HepG2 (cell line): ENCODE measurements at places on chromosomes 5 and 9. TPM values are rescaled to one million over a fixed set of nuclear protein-coding genes. Genes with fewer than 3 reads are reported as not detected.

CARTPT gene
- not detected in 2 replicates for total RNA-seq

- H3K27me3 ChIP-seq = no peaks in the 10 kb centered on the region
- no peak overlapping the region for H3K27ac ChIP-seq
- no peaks in the 10 kb centered on the region for H3K36me3 ChIP-seq
- no peak overlapping the region for H3K4me3 ChIP-seq
Measured at GRCh38 chr9:94872083-94872833, 145.8 kb downstream of the AOPEP start.

DNA sequence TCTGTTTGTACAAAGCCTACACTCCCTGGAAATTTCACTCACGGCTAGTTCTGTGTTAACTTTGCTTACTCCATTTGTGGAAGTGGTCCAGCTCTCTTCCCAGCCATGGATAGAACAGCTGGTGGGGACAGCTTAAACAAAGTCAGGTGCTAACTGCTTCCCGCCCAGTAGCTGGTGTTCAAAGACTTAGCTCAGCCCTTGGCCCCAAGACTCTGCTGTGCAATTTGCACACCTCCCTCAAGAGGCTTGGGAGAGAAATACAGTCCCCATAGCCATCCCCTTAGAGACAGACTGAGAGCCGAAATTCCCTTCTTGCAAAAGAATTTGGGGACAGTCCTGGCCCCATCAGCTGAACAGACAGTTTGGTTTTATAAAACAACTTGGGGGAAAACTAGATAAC lies 73.8 kb upstream of the RAI14 start:
- no peak overlapping the region for H3K27ac ChIP-seq
- H3K4me1 ChIP-seq = peaks cover 39% of the 10 kb centered on the region
- H3K27me3 ChIP-seq = no peaks in the 10 kb centered on the region
- no peak overlapping the region for H3K4me3 ChIP-seq

DNA sequence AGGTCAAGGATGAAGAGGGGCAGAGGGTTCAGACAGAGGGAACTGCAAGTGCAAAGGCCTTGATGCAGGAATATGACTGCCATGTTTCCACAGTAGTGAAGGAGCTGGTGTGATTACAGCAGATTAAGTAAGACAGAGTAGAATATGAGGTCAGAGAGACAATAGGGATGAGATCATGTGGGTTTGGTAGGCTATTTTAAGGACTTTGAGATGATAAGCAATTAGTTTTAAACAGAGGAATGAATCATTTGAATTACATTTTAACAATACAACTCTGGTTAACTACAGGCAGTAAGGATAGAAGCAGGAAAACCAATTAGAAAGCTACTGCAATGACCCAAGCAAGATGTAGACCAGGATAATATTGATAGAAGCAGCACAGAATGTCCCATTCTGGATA lies 7.7 kb downstream of the CENPK start:
- no peaks in the 10 kb centered on the region for H3K27me3 ChIP-seq
- no peak overlapping the region for H3K4me3 ChIP-seq
- H3K27ac ChIP-seq = no peak overlapping the region
- H3K4me1 ChIP-seq = peaks cover 22% of the 10 kb centered on the region
- no peak for DNase-seq
- H3K36me3 ChIP-seq = peaks cover 2% of the 10 kb centered on the region; the same call in 1 of the 2 replicates

GABRA6 gene
- not detected in 2 replicates for total RNA-seq

GRCh38 chr9:86716326-86716922 lies 230.9 kb downstream of the GAS1 start:
- no peaks in the 10 kb centered on the region; the same call in 2 of the 3 replicates for H3K27me3 ChIP-seq
- no peaks in the 10 kb centered on the region for H3K36me3 ChIP-seq
- H3K4me1 ChIP-seq = no peaks in the 10 kb centered on the region
- no peak overlapping the region for H3K27ac ChIP-seq
- no peak for DNase-seq

AKNA gene
- total RNA-seq = 2.5 and 3.1 TPM in 2 replicates

NR6A1 gene
- 31.5 and 50.9 TPM in 2 replicates for total RNA-seq

SLC6A3 gene
- not detected in 2 replicates for total RNA-seq

DNA sequence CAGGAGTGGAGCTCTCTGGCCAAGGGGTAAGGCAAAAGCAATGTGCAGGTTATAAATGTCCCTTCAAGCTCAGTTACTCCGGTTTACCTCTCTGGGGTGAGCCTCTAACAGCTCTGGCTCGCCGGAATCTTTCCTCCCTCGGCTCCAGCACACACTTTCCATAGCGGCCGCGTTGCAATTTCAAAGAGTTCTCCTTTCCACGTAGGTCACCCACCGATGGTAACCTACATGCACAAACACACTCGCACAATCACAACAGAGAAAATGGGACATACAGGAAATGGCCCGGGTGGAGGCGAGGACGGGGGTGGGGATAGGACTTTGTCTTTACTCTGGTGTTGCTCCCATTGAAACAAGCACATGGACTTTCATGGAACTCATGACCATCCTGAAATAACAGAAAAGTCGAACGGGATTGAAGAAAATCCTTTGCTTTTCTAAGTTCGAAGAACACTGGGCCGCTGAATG lies 1.2 kb downstream of the LHFPL2 start:
- no peaks in the 10 kb centered on the region for H3K27me3 ChIP-seq
- no peaks in the 10 kb centered on the region for H3K36me3 ChIP-seq
- peak overlapping the region; percentile 64 for H3K4me3 ChIP-seq
- H3K4me1 ChIP-seq = peaks cover 67% of the 10 kb centered on the region

ZNF300 gene
- total RNA-seq = 5.3 and 6.8 TPM in 2 replicates

DNA sequence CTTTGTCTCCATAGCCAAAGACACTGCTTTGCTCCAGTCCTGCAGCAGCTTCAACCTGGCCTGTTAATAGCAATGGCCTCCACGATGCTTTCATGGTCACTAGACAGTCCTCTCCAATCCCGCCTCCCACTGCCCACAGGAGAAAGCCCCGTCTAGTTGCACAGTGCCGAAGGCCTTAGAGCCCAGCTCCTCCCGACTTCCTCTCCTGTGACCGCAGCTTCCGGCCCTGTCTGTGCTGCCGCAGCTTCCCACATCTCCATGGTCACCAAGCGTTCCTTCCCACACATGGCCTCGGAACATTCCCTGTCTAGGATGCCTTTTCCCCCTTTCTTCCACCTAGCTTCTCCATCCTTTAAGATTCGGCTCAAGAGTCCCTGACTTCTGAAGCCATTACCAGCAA lies 23.4 kb downstream of the PCA3 start:
- H3K27me3 ChIP-seq = no peaks in the 10 kb centered on the region
- no peaks in the 10 kb centered on the region for H3K36me3 ChIP-seq
- H3K27ac ChIP-seq = no peak overlapping the region
- DNase-seq = no peak
- no peaks in the 10 kb centered on the region for H3K4me1 ChIP-seq

ADAMTS2 gene
- total RNA-seq = 0.18 and 0.24 TPM in 2 replicates

CCDC69 gene
- total RNA-seq = 45.2 and 46.3 TPM in 2 replicates
